EL (cell line): ENCODE measurements at places on chromosomes 6 and 20.

GRCh38 chr6:55822815-55823214 is 52.6 kb downstream of the BMP5 start:
- DNase-seq: peak; percentile 53

- peak; percentile 66 for DNase-seq
These were observed 10.0 kb downstream of the CITED2 start for GRCh38 chr6:139364302-139364981.

- no peak for DNase-seq
These were observed 55.1 kb downstream of the ATG5 start for GRCh38 chr6:106270414-106270813.

- no peak for DNase-seq
These were observed 131.6 kb downstream of the KIF6 start for GRCh38 chr6:39593646-39594045.

DNA sequence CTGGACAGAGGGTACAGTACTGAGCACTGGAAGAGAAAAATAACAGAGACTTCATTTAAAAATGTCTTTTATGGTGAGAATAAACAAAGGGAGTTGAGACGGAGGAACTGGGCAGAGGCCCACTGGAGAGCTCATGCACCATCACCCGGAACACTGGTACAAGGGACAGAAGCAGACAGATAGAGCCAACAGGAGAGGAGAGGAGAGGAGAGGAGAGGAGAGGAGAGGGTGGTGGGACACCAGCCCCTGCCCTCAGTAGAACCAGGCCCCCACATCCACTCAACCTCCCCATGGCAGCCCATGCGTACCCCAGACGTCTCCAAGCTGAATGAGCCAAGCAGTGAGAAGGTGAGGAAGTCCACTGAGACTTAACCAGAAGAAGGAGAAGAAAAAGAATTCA is 390.5 kb upstream of the CNR1 start:
- DNase-seq: no peak

DNA sequence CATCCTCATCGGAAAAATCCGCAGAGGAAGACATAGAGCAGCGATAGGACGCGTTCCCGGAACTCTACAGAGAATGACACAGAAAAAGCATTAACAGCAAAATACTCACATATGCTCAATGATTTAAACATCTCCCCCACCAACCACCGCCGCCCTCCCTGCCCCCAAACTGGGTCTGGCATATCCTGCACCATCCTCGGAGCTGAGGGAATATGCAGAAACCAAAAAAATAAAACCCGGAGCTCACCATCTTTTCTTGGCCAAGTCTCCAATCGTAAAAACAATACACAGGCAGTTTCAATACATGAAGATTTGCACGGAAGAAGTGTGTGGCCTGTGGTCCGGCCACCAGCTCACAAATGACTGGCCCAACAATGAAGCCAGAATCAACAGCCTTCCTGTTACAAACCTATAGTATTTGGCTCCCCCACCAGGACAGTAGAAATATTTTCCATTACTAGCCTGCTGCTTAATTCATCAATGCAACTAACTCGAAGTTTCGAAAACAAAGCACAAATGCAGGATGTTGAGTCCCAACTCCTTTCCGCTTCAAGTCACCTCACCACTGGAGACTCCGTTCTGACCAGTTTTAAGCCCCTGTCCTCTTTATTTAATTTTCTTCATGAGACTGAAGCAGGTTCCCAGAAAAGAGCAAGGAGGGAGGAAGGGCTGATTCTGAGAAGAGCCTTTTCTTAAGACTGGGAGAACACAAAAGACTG is 103.2 kb upstream of the BEND6 start:
- DNase-seq: peak; percentile 91

GRCh38 chr6:157034436-157035230 is 257.5 kb downstream of the ARID1B start:
- DNase-seq: peak; percentile 59

GRCh38 chr6:34901930-34902329 is 12.9 kb downstream of the ANKS1A start:
- DNase-seq: peak; percentile 20

GRCh38 chr6:127191716-127192115 is 73.2 kb downstream of the RSPO3 start:
- peak; percentile 45 for DNase-seq
